ENCODE measurements at places on chromosomes 4 and X.

DNA sequence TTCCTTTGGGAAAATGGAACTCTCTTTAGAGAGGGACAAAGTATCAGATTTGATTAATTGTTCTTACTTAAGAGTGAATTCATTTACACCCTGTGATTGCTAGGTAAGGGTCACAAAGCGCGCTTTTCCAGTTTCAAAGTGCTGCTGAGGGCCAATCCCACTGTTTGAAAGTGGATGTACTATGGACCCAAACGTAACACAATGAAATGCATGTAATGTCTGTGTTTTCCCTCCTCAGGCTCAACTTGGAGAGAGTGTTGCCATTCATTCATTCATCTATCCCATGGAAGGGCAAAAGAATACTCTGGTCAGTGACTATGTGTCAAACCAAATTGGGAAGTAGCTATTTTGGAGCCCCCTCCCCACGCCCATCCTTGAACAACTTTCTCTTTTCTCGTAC is 16.1 kb downstream of the IGSF1 start:
- no peak for DNase-seq

DNA sequence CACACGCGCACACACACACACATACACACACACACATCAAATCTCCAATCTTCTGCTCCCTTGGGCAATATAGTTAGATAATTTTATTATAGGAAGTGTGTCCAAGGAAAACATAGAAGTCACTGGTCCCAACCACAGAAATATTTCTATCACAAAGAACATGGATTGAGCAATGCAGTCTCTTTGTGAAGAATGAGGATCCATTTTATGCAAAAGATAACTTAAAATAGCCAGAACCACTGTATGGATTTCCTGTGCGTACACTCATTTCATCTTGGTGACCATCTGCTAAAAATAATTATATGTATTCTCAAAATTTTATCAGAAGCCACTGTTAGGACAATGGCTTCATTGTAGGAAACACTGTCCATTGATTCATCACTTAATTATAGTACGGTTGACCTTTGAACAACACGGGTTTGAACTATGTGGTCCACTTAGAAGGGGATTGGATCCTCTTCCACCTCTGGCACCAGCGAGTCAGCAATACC is 169.6 kb upstream of the MXRA5 start:
- no peak for DNase-seq

GRCh38 chrX:131827935-131828334 is 195.2 kb upstream of the STK26 start:
- DNase-seq, result no peak

DNA sequence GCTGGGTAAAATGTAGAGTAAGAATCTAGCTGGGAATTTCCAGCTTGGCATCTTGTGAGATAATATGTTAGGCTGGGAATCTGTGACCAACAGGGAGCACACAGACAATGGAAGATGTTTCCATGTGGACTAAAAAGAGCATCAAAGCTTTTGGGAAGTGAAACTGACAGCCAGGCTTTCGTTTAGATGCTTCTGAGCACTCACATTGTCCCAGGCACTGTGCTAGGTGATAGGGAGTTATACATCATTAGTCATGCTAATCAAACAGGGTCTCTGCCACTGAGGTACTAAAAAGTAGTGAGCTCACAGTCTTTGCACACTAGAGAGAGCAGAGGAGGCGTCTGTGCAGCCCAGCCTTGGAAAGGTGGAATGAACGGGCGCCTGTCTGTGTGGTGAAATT is 101.9 kb upstream of the SCOC start:
- no peak for DNase-seq

DNA sequence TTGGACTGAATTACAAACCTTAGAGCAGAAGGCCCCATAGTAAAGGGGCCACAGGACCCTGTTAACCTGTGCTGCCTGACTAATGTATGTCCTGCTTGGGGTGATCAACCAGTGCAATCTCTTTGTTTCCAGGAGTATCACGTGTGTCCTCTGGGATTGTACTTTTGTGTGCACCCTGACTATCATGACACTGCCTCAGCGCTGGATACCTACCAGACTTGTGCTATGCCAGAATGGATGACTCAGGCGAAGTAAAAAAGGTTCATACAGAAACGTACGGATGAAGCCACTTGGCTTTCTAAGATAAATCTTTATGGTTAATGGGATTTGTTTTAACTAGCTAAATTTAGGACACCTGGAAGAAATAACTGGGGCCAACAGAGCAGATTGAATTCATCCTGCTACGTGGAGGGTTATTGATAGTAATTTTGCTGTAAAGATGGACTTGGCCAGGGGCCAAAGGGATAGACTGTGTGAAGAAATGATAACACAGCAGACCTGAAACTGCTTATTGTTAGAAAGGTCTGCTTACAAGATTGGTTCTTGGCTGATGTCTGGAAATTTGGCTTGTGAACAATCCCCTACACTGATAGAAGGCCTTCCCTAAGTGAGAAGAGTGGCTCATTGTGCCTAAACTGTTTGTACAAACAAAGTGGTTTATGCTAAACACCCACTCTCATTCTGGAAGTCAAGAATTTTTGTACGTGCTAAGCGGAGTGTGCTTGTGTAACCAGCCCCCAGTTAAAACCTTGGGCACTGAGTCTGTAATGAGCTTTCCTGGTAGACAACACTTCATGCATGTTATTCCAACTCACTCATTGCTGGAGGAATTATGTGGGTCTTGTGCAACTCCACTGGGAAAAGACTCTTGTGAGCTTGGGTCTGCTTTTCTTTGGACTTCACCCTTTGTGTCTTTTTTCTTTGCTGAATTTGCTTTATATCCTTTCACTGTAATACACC is 750.5 kb upstream of the HTR2C start:
- DNase-seq, result no peak

- DNase-seq, result no peak
Observed at GRCh38 chr4:150973626-150974251, 41.3 kb downstream of the LRBA start.

DNA sequence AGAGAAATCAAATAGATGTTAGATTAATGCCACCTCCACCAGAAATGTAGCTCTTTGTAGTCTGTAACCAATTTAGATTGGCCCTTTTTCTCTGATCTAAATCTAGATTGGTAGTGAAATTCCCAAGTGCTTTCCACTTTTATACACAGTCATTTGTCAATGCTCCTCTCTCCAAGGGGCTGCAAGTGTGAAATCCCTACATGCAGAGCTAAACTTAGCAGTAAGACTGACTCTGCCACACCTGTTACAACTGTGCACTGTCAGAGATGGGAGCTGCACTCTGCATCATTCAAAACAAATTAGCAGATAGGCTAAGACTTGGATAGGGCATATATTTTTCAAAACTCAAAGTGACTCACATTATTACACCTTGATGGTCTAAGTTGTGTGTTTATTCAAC is 9.1 kb downstream of the SERTM2 start:
- DNase-seq, result no peak

- no peak for DNase-seq
Observed at GRCh38 chrX:44871114-44871645, 1.8 kb upstream of the KDM6A start.

GRCh38 chrX:154734061-154734781 is 16.7 kb downstream of the GAB3 start:
- DNase-seq, result no peak

DNA sequence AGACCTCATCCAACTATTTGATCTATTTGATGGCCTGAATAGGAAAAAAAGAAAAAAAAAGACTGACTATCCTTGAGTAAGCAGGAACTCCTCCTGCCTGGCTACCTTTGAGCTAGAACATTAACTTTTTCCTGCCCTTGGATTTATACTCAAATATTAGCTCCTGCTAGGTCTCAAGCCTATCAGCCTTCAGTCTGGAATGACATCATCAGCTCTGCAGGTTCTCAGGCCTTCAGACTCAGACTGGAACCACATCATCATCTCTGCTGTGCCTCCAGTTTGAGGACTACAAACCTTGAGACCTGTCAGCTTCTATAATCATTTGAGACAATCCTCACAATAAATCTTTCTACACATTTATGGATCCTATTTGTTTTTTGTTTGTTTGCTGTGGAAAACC is 754.0 kb upstream of the SLIT2 start:
- DNase-seq, result no peak

- DNase-seq, result no peak
Observed at GRCh38 chr4:14193601-14194000, 566.1 kb upstream of the BOD1L1 start.

- no peak for DNase-seq
Observed at GRCh38 chr4:23038626-23039491, 346.1 kb downstream of the GBA3 start.

DNA sequence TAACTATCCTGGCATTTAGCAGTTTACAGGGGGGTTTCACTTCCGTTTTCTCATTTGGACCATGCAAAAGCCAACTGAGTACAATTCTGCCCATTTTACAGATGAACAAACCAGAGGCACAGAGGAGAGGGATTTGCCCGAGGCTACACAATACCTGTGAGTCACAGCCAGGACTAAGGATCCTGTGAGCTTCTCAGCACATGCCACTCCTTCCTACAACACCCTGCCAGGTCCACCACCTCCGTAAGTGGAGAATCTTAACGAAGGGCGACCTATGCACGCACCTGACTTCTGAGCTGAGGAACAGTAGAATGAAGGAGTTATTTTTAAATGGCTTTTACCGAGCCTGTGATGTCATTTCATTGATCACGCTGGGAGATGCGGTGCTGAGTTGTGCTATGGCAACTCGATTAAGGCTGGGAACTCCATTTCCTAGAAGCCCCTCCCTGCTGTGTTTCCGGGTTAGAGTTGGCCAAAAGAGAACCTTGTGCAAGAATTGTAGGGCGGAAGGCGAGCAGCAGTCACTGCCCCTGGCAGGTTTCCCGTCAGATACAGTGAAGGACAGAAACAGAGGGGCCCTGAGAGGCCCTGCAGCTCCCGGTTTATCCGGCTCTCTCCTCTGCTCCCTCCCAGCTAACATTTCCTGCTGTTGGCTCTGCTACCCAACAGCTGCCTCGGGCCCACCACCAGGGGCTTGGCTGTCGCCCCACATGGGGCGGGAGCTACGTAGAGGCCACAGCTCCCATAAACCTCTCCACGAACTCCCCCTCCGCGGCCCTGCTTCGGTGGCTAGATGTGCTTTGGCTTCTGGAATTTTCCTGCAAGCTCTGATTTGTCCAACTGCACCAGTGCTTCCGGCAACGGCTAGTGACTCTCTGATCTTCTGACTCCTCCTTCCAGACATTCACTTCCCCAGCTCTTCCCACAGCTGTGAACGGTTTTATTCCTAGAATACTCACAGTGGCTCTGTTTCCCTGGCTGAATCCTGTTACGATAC is 75.1 kb upstream of the USP9X start:
- no peak for DNase-seq

DNA sequence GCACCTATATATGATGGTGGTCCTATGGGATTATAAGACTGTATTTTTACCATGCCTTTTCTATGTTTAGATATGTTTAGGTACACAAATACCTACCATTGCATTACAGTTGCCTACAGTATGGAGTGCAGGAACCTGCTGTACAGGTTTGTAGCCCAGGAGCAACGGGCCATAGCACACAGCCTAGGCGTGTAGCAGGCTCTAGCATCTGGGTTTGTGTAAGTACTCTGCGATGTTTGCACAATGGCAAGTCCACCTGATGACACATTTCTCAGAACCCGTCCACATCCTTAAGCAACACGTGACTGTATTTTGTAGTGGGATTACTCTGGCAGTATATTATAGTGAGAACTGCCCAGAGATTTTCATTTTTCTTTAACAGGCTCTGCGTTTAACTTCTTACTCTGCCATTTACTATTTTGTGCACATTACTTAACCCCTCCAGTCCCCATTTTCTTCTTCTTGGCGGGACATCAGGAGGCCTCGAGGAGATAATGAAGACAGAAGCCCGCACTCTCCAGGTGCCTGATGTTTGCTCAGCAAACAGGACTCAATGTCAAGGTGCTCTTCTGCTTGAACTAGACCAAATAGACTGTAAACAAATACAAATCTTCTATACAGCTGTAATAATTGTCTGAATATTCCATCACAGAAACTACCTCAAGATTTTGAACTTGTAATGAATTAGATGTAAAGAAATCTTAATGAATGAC is 102.0 kb upstream of the PDLIM3 start:
- DNase-seq, result peak; percentile 46

DNA sequence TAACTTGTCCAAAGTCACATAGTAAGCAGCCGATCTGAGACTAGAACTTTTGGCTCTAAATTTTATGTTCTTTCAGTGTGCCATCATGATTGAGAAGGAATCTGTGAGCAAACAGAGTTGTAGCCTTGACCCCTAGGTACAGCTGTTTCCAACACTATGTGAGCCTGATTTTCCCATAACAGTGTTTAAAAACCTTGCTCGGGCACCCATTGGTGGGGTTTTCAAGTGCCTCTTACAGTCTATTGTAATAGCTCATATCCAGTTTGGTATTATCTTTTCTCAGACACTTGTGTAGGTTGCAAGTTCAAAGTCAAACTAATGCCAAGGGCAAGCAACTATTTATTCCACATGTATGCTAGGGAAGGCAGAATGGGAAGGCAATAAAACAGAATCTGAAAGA is 467.9 kb downstream of the INPP4B start:
- DNase-seq, result no peak

GRCh38 chrX:9539605-9540387 is 74.9 kb downstream of the TBL1X start:
- DNase-seq, result no peak

GRCh38 chrX:23483396-23483795 is 148.7 kb downstream of the PTCHD1 start:
- no peak for DNase-seq

DNA sequence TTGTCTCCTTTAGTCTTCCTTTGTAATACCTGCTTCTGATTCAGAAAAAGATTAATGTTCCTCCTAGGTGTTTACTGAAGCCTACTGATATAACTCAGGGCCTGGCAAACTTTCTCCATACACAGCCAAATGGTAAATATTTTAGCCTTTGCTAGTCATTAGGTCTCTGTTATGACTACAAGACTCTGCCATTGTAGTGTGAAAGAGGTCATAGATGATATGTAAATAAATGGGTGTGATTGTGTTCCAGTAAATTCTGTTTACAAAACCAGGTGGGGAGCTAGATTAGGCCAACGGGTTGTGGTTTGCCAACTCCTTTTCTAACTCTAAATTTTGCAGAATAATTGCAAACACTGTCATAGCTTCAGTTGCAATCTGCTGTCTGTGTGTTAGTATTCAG is 568.1 kb upstream of the GNPDA2 start:
- DNase-seq, result no peak

DNA sequence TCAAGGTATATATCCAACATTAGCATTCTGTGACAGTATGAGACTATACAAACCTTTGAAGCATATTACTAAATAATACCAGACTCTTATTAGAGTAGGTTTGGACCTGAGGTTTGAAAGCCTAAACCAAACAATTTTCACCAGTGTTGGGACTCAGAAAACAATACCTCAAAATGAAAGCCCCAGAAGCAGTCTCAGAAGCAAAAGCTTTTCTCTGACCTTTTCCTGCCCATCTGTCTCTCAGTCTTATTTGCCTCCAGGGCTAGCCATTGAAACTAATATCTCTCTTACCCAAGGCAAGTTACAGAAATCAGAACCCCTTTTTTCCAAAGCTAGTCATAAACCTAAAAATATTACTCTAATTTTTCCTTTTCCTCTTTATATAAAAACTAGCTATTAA is 163.3 kb downstream of the PTCHD1 start:
- DNase-seq, result no peak

- no peak for DNase-seq
Observed at GRCh38 chrX:70386235-70386634, 36.9 kb upstream of the GDPD2 start.

All from epithelial cell of prostate (primary cell).